ENCODE measurements at places on chromosomes 11 and 22. TPM values are rescaled to one million over a fixed set of nuclear protein-coding genes. Genes with fewer than 3 reads are reported as not detected.

Gene GGT5
- polyA plus RNA-seq, result 24.7 TPM

Gene SEZ6L
- 0.12 TPM for polyA plus RNA-seq

Gene LRRC74B
- 0.03 TPM for polyA plus RNA-seq

Gene MS4A12
- polyA plus RNA-seq, result not detected

- no peaks in the 10 kb centered on the region for H3K4me1 ChIP-seq
- no peak overlapping the region for H3K4me3 ChIP-seq
- H3K27ac ChIP-seq, result no peak overlapping the region
- no peaks in the 10 kb centered on the region for H3K36me3 ChIP-seq
Observed at GRCh38 chr11:5204787-5205186, 4.3 kb upstream of the OR51V1 start.

- H3K27ac ChIP-seq, result no peak overlapping the region
- H3K27me3 ChIP-seq, result peaks cover 2% of the 10 kb centered on the region
- no peaks in the 10 kb centered on the region for H3K4me1 ChIP-seq
- no peak for DNase-seq
- no peak overlapping the region for H3K4me3 ChIP-seq
- no peaks in the 10 kb centered on the region for H3K36me3 ChIP-seq
Observed at GRCh38 chr11:95055283-95055897, 6.2 kb downstream of the KDM4F start.

GRCh38 chr11:119460582-119460981 is 37.6 kb upstream of the THY1 start:
- no peak overlapping the region for H3K27ac ChIP-seq
- H3K27me3 ChIP-seq, result no peaks in the 10 kb centered on the region
- no peak for DNase-seq
- H3K4me3 ChIP-seq, result no peak overlapping the region
- H3K36me3 ChIP-seq, result no peaks in the 10 kb centered on the region

Gene SCGB1D2
- polyA plus RNA-seq, result not detected

Gene OR51B4
- polyA plus RNA-seq, result not detected

DNA sequence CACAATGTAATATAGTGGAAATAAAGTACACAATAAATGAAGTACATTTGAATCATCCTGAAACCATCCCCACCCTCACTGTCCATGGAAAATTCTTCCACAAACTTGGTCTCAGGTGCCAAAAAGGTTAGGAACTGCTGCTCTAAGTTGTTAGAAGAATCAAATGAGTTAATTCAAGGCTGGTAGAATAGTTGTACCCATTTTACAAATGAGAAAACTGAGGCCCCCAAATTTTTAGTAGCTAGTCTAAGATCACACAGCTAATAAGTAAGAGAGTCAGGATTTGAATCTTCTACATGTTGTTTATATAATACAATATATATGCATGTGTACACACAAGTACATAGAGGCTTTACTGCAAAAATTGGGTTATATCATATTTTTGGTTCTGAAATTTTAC is 43.1 kb downstream of the MIAT start:
- H3K4me1 ChIP-seq, result no peaks in the 10 kb centered on the region
- H3K36me3 ChIP-seq, result no peaks in the 10 kb centered on the region
- no peak overlapping the region for H3K4me3 ChIP-seq
- H3K27me3 ChIP-seq, result no peaks in the 10 kb centered on the region

DNA sequence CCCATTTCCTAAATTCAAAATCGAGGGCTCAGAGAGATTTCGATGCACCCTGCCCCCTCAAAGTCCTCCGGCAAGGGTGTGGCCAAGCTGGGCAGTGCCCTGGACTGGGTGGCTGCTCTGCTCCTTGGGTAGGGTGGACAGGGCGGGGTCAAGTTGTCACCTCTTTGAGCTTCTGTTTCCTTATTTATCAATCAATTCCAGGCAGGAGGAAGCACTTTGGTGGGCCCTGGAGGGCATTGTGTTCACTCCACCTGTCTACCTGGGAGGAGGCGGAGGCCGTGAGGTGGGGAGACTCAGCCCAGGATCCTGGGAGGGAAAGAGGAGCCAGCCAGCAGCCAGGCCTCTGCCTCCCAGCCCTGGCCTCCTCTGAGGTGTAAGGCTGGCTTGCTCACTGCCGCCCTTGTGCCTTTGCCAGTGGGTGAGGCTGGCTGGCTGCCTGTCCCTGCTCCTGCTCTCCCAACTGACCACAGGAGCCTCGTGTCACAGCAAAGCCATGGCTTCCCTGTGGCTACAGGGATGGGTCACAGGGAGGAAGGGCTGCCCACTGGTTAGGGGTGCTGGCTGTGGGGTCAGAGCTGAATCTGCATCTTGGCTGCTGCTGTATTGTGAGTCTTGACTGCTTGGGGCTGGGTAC is 25.5 kb upstream of the SHISAL1 start:
- DNase-seq, result no peak
- peaks cover 5% of the 10 kb centered on the region for H3K4me1 ChIP-seq
- no peaks in the 10 kb centered on the region for H3K27me3 ChIP-seq
- H3K4me3 ChIP-seq, result no peak overlapping the region

DNA sequence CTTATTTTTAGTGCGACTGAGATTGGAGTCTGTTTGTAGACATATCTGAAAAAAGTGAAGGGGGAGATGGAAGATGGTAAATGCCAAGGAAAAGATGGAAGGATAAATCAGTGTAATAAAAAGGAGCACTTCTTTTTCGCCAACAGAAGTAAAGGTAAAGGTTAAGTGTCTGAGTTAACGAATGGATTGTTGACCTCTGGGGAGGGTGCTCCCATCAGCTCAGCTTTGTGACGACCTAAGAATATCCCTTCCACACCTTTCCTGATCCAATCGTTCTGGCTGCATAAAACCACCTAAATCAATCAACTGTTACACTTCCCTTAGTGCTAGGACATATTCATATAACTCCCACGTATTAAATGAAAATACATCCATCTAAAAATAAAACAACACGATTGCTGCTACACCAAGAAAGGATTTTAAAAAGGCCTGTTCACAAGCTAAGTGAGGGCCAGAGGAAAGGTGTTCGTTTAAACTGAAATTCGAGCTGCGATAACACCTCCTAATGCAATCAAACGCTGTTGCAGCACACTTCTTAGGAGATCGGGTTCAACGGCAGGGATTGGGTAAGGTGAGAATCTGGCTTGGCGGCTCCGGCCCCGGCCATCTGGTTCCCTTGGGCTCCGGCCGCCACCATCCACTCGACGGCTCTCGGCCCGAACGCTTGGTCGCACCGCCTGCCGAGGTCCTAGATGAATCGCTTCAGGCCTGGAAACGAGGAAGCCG is 658 bp downstream of the C11orf71 start:
- no peak for DNase-seq
- H3K27ac ChIP-seq, result peak overlapping the region; percentile 95
- peak overlapping the region; percentile 80 for H3K4me3 ChIP-seq
- no peaks in the 10 kb centered on the region for H3K27me3 ChIP-seq
- peaks cover 4% of the 10 kb centered on the region for H3K4me1 ChIP-seq
- H3K36me3 ChIP-seq, result no peaks in the 10 kb centered on the region

DNA sequence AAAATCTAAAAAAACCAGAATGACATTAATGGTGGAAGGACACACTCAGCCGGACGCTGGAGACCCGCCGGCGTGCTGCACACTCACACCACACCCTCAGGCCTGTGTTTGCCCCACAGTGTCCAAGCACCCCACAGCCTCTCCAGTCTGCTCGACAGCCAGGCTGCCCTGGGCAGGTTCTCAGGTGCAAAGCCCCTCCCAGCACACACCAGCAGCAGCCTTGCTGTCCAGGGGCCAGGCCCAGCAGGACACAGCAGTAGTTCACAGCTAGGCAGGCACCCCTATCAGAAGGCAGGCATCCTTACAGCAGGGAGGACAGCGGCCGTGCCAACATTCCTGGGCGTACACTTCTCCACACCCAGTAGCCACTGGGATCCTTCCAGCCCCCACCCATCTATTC is 1.7 kb upstream of the SLC25A1 start:
- no peak overlapping the region for H3K4me3 ChIP-seq
- H3K27ac ChIP-seq, result peak overlapping the region; percentile 91
- DNase-seq, result no peak

GRCh38 chr11:46916286-46917108 is 1.9 kb downstream of the LRP4 start:
- peak overlapping the region; percentile 77 for H3K4me3 ChIP-seq
- peak overlapping the region; percentile 56 for H3K27ac ChIP-seq
- peak; percentile 74 for DNase-seq
- no peaks in the 10 kb centered on the region for H3K4me1 ChIP-seq
- no peaks in the 10 kb centered on the region for H3K27me3 ChIP-seq
- no peaks in the 10 kb centered on the region for H3K36me3 ChIP-seq

DNA sequence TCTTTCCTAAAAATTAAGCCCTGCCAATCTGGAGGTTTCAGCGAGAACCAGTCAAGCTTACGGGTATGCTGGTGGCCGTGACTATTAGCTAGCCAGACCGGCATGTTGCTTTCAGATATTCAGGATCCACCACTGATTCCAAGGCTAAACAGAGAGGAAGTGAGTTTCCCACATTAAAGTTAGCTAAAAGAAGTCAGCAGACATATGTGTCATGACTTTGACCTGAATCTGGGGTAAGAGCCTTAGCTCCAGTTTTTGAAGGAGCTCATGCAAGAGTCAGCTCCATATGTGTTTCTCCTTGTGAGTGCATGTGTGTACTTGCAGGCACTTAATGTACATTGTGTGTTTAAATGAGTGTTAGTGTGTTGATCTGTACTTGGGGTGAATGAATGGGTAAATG is 1.4 kb downstream of the ZFPL1 start:
- peaks cover 7% of the 10 kb centered on the region for H3K4me1 ChIP-seq
- no peak for DNase-seq
- no peak overlapping the region for H3K4me3 ChIP-seq
- H3K27me3 ChIP-seq, result no peaks in the 10 kb centered on the region
- no peaks in the 10 kb centered on the region for H3K36me3 ChIP-seq

- H3K27ac ChIP-seq, result no peak overlapping the region
- H3K27me3 ChIP-seq, result no peaks in the 10 kb centered on the region
- no peaks in the 10 kb centered on the region for H3K4me1 ChIP-seq
- no peak for DNase-seq
- H3K4me3 ChIP-seq, result no peak overlapping the region
Observed at GRCh38 chr22:37230673-37231405, 13.2 kb downstream of the RAC2 start.

- H3K4me1 ChIP-seq, result no peaks in the 10 kb centered on the region
- H3K27me3 ChIP-seq, result no peaks in the 10 kb centered on the region
- H3K36me3 ChIP-seq, result no peaks in the 10 kb centered on the region
- H3K4me3 ChIP-seq, result no peak overlapping the region
Observed at GRCh38 chr22:26194877-26195276, 25.6 kb downstream of the SEZ6L start.

GRCh38 chr22:40175611-40176244 is 2.0 kb upstream of the TNRC6B start:
- no peak overlapping the region for H3K4me3 ChIP-seq
- no peak overlapping the region for H3K27ac ChIP-seq
- peaks cover 7% of the 10 kb centered on the region for H3K4me1 ChIP-seq
- H3K36me3 ChIP-seq, result no peaks in the 10 kb centered on the region

Gene TLCD5
- 5.0 TPM for polyA plus RNA-seq

Gene CD3D
- 0.85 TPM for polyA plus RNA-seq

DNA sequence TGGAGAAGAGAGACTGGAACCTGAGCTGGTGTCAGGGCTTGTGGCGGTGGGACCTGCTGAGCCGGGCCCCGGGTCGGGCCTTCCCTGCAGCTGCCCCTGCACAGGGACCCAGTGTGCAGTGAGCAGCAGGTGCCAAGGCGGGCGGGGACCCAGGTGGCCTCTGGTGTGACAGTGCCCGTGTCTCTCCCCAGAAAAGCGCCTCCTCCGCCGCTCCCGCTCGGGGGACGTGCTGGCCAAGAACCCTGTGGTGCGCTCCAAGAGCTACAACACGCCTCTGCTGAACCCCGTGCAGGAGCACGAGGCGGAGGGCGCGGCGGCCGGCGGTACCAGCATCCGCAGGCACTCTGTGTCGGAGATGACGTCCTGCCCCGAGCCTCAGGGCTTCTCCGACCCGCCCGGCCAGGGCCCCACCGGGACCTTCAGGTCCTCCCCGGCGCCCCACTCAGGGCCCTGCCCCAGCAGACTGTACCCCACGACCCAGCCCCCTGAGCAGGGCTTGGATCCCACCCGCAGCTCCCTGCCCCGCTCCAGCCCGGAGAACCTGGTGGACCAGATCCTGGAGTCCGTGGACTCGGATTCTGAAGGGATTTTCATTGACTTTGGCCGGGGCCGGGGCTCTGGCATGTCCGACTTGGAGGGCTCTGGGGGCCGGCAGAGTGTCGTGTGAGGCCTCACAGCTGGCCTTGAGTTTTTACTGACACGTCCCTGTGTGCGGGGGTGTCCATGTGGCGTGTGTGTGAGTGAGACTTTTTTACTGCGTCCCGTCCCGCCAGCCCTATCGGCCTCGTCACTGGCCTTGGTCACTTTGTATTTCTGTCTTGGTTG is 15.6 kb upstream of the ARHGAP8 start:
- peak; percentile 41 for DNase-seq
- no peaks in the 10 kb centered on the region for H3K36me3 ChIP-seq
- no peaks in the 10 kb centered on the region for H3K4me1 ChIP-seq
- H3K4me3 ChIP-seq, result no peak overlapping the region
- H3K27me3 ChIP-seq, result no peaks in the 10 kb centered on the region

Gene PRR33
- not detected for polyA plus RNA-seq

Gene TMEM25
- polyA plus RNA-seq, result 27.1 TPM

DNA sequence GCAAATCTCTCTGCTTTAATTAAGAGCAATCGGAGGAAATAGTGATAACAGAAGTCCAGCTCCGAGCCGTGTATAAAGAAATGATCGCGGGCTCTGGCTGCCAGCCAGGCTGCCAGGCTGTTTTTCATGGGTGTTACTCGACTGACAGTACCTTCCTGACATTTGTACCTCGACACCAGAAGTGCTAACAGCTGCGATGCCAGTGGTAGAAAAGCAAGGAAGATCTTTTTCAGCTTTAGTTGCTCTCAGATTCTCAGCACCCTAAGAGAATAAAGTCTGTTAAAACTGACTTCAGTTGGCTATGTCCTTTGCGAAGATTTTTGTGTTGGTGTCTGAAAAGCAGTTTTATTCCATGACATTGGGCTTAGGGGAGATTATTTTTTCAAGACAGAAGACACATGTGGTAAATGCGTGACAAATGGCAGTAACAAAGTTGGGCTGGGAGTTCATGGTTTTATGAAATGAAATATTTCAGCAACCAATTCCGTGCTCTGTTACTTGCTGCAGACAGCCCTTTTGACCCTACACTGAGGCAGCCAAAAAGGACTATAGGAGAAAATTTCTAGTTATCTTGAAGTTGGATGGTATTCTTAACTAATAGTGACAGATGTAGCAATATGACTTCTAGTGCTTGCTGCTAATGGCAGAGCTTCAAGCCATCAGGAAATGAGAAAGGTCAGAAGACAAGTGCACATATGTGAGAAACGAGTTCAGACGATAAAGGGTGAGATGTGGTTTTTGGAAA is 296.2 kb downstream of the CNTN5 start:
- H3K36me3 ChIP-seq, result no peaks in the 10 kb centered on the region
- DNase-seq, result no peak
- no peak overlapping the region for H3K27ac ChIP-seq
- no peaks in the 10 kb centered on the region for H3K4me1 ChIP-seq
